ENCODE measurements at places on chromosomes 11 and 22.
A peak's percentile ranks its signal among the peaks of the same experiment; 100 is the strongest.

GRCh38 chr22:21780259-21780658, 44.7 kb upstream of the YPEL1 start:
- no peak for DNase-seq

DNA sequence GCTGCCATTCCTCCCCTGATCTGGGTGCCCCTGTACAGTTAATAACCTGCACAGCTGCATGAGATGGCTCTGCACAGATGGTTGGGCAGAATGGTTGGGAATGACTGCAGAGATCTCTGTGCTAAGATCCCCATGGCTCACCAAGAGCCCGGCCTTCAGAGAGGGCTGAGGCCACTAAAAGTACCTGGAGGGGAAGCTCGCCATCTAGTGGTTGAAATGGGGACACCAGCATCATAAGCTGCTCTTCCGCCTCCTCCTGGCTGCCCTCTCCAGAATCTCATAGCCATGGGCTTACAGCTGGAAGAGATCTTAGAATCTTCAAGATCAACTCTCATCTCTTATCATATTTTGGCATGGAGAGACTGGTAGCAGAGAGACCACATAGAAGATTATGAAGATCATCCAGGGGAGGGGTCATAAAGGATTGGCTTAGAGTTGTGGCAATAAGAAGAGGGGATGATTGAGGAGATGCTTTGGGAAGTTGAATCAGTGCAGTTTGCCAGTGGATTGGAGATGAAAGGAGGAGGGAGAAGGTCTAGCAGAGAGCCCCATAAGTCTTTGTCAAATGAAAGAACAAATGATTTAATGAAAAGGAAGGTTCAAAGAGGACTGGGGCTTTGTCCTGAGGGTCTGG, 22.0 kb upstream of the TLCD5 start:
- DNase-seq: peak; percentile 52

DNA sequence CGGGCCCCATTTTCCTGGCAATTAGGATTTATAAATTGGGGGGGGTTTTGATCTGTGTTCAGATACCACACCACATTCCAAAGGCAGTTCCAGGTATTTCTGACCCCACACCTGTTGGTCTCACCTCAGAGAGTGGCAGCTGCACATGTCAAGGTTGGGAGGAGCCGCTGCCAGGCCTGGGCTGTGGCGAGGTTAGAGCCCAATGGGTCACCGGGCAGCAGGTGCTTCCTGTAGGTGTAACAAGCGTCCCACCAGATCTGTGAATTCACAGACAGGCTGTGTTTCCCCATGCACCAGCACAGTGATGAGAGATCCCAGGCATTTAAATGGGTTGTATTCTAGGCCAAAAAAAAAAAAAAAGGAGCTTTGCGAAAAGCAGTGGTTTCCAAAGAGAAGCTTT, 58.6 kb downstream of the CABIN1 start:
- DNase-seq: no peak

DNA sequence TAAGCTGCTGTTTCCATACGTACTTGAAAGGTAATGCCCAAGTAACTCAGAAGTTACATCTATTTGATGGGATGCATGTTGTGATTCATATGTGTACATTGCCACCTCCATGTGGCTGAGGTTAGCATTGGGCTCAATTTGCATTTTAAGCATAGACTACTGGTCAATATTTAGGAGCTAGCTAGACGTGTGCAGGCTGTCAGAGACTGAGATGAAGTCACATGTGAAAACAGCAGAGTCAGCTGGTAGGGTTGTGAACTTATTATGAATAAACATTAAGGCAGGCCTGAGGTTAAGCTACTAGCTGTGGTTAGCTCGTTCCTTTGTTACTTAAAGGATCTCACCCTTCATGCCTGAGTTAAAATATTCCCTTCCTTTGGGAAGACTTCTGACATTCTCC, 114.5 kb upstream of the MTNR1B start:
- DNase-seq: no peak

DNA sequence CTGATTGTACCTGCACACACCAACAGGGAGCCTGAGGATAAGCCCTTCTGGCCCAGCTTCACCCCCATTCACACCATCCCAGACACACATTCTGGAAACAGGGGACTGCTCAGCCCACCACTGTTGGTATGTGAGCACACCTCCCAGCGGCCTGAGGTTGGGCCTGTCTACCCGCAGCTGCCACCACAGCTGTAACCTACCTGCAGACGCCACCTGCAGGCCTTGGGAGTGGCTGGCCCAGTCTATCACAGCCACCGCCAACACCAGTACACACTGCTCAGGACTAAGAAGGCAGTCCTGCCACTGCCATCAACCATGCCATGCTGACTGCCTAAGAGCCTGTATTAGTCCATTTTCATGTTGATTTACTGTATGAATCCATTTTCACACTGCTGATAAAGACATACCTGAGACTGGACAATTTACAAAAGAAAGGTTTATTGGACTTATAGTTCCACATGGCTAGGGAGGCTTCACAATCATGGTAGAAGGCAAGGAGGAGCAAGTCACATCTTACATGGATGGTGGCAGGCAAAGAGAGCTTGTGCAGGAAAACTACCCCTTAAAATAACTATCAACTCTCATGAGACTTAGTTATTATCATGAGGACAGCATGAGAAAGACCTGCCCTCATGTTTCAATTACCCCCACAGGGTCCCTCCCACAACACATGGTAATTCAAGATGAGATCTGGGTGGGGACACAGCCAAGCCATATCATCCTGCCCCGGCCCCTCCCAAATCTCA, 30.6 kb downstream of the RSF1 start:
- DNase-seq: no peak

DNA sequence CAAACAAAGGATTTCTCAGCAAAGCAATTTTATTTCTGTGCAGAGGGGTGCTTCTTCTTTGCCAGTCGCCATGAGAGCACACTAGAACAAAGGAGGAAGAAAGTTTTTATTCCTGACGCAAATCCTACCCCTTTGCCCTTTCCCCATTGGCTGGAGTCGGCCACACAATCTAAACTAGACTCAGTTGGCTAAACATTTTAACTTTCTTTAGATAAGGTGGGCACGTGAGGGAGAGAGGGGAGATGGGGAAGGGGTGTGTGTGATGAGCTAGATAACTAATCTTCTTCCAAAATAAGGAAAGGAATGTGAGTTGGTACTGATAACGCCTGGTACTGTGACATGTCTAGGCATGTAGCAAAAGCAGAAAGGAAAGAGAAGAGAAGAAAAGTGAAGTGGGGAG, 626 bp downstream of the TRIM22 start:
- DNase-seq: no peak

DNA sequence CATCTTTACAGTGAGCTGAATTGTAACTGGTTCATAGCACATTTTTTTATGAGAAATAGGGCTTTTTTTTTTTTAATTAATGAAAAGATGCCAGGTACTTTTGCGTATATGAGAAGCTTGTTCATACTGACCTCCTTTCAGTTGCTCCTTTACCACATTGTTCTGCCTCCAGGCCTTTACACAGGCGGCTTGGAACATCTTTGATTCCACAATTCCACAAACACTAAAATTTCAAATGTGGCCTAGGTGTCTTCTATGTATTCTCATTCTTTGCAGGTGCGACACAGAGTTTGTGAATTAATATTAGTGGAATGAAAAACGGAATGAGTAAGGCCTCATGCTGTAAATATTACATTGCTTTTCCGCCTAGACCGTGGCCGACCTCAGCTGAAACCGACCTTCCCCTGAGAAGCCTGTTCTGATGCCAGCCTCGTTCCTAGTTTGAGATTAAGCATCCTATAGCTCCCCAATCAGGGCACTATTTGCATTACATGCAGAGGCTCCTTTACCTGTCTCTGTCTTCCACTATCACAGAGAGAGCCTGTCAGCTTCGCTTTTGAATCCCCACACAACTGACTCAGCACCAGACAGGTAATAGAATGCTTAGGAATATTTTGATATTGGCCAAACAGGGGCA, 125.8 kb downstream of the LDLRAD3 start:
- no peak for DNase-seq

DNA sequence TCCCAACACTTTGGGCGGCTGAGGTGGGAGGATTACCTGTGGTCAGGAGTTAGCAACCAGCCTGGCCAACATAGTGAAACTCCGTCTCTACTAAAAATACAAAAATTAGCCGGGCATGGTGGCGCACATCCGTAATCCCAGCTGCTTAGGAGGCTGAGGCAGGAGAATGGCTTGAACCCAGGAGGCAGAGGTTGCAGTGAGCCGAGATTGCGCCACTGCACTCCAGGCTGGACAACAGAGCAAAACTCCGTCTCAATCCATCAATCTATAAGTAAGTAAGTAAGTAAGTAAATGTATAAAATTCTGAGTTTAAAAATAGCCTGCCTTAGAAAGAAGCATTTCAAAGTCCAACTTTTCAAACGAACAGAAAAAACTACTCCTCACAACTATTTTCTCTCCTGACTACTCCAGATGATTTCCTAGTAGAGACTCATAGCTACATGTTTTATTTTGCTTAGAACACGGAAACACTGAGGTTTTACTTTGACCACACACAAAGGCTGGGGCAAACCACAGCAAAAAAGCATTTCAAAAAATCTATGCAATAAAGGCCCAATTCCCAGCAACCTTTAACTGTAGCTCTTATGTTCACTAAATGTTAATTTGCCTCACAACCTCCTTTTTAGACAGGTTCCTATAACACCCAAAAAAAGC, 16.3 kb downstream of the SPTY2D1 start:
- no peak for DNase-seq

- DNase-seq: no peak
Observed at GRCh38 chr11:69801513-69802335, 17.5 kb downstream of the FGF3 start.

- no peak for DNase-seq
Observed at GRCh38 chr11:62644220-62644619, 2.2 kb downstream of the GANAB start.

DNA sequence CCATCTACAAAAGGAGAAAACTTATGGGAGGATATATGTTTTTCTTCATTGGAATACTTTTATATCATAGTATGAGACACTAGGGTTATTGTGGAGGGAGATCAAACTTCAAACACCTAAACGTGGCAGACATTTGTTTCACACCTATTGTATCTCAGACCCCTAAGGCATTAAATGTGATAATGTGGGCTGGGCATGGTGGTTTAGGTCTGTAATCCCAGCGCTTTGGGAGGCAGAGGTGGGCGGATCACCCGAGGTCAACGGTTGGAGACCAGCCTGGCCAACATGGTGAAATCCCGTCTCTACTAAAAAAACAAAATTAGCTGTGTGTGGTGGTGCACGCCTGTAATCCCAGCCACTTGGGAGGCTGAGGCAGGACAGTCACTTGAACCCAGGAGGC, 75.5 kb downstream of the PRR5L start:
- no peak for DNase-seq

DNA sequence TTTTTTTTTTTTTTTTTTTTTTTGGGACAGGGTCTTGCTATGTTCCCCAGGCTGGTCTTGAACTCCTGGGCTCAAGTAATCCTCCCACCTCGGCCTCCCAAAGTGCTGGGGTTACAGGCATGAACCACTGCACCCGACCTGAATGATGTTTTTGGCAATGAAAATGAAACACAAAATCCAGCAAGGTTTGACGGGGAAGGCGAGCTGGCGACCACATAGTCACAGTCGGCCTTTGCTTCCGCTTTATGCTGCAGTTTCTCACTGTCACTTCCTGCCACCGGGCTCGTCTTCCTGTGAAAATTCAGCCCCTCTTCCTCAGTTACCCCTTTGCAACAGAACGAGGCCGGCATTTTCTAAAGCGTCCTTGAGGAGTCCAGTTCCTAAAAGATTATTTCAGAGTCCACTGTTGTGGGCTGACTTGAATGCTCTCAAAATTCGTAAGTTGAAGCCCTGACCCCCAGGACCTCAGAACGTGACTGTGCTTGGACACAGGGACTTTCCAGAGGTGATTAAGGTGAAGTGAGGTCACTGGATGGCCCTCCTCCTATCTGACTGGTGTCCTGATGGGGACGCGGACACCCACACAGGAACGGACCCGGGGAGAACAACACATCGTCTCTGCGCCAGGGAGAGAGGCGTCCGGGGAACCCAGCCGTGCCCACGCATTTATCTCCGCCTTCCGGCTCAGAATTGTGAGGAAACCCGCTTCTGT, 2.9 kb upstream of the BID start:
- peak; percentile 52 for DNase-seq

DNA sequence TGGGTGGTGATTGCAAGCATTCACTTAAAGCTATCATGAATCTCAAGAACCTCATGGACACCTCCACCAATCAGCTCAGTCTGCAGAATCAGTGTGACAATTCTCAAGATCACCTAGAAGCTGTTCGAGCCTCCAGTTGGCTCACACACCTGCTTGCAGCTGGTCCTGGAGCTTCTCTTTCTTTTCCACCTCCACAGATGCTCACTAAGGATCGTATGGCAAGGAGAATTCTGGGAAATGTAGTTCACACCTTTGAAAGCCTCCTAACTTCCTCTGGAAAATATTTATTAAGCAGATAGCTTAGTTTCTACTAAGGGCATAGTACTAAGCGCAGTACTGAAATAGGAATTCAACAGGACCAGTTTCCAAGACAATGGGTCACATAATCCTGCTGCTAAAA, 26.2 kb downstream of the FSHB start:
- no peak for DNase-seq

DNA sequence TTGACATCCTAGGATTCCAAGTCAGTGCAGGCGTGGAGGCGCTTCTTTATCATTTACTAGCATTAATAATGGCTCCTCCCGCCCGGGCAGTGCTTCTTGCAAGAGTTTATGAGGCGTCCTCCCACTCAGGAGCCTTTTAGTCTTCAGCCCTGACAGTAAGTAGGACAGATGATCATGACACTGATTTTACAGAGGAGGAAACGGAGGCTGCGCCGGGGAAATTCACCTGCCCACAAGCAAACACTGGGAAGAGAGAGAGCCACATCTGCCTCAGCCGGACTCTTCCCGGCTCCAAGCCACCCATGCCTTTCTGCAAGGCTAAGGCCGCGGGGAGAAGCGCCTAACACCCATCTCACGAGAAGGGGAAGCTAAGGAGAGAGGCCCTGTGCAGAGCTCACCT, 35.9 kb downstream of the KIAA0930 start:
- no peak for DNase-seq

DNA sequence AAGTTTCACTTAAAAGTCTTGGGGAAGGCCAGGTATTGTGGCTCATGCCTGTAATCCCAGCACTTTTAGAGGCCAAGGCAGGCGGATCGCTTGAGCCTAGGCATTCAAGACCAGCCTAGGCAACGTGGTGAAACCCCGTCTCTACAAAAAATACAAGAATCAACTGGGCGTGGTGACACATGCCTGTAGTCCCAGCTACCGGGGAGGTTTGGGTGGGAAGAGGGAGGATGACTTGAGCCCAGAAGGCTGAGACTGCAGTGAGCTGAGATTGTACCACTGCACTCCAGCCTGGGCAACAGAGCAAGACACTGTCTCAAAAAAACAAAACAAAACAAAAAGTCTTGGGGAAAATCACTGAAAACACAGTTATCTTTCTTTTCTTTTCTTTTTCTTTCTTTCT, 15.4 kb upstream of the XBP1 start:
- no peak for DNase-seq

Measured in activated CD4-positive, alpha-beta T cell treated with anti-CD3 and anti-CD28 coated beads, Interleukin-2, amount 50 U/mL, for 4 hours (primary cell).